Right atrium auricular region (tissue), 2 donors: ENCODE measurements at places on chromosomes 13 and 19.

GRCh38 chr19:53872762-53873161 is 5.1 kb downstream of the MYADM start:
- DNase-seq: no peak
- peaks cover 40% of the 10 kb centered on the region for H3K4me1 ChIP-seq
- H3K27me3 ChIP-seq: no peaks in the 10 kb centered on the region
- no peak overlapping the region for H3K4me3 ChIP-seq
- peaks cover 44% of the 10 kb centered on the region for H3K36me3 ChIP-seq

DNA sequence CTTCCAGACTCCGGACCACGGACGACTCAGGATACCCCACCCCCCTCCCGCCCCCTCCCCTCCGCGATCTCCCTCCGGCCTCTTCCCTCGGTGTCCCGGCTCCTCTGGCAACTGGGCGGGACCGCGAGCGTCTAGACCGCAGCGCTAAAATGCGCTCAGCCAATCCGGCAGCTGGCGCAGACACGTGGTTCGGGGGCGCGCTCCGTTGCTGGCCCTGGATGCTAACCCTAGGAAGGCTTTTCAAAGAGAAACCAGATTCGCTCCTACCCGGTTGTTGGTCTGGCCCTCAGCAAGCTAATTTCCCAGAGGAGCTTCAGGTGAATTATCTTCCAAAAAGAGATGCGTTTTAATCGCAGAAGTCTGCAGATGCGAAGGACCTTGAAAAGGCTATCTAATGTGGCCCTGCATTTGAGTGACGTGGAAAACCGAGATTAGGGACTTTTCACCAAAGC is at the start of gene DZIP1:
Gene DZIP1 (minus strand): TSS at position 106 of the 452 bp plus-strand sequence. CDS start 2,677 bp downstream, outside the sequence.
- H3K27ac ChIP-seq: peak within 1 kb of the TSS; percentile 74
- peak within 1 kb of the TSS; percentile 49 for H3K4me3 ChIP-seq
- no peaks in the 10 kb centered on the region for H3K27me3 ChIP-seq
- no peaks in the 10 kb centered on the region for H3K36me3 ChIP-seq

- H3K27me3 ChIP-seq: peaks cover 23% of the 10 kb centered on the region
- no peak for DNase-seq
- H3K27ac ChIP-seq: no peak overlapping the region
Measured at GRCh38 chr19:10295847-10296591, 6.3 kb downstream of the ICAM5 start.

- no peak for DNase-seq
- H3K27me3 ChIP-seq: no peaks in the 10 kb centered on the region
- H3K4me3 ChIP-seq: no peak overlapping the region
- no peaks in the 10 kb centered on the region for H3K36me3 ChIP-seq
- H3K27ac ChIP-seq: no peak overlapping the region
- no peaks in the 10 kb centered on the region for H3K4me1 ChIP-seq
Measured at GRCh38 chr13:76798037-76798436, 88.2 kb downstream of the KCTD12 start.

DNA sequence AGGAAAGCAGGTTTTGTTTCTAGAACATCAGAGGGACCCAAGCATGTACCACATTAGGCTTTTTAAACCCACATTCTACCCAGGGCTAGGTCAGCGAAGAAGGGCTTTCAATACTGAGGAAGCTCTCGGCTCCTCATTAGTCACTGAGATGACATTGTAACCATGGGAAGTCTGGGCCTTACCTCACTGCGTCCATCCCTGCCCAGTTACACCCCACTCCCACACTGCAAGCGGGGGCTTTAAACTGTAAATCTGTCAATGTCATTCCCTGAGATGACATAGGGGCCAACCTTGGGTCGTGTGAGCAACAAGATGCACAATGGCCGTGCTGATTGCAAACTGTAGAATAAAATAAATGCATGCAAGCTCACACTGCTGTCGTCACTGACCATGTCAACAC is 21.7 kb upstream of the TFDP1 start:
- H3K4me1 ChIP-seq: no peaks in the 10 kb centered on the region
- DNase-seq: no peak
- no peak overlapping the region for H3K4me3 ChIP-seq
- no peaks in the 10 kb centered on the region for H3K27me3 ChIP-seq
- H3K36me3 ChIP-seq: no peaks in the 10 kb centered on the region
- H3K27ac ChIP-seq: no peak overlapping the region

- peaks cover 54% of the 10 kb centered on the region for H3K27me3 ChIP-seq
- H3K4me3 ChIP-seq: peak overlapping the region; percentile 33
- DNase-seq: no peak
- H3K27ac ChIP-seq: no peak overlapping the region
Measured at GRCh38 chr13:99967869-99968520, 3.6 kb downstream of the ZIC5 start.

- H3K4me1 ChIP-seq: peaks cover 20% of the 10 kb centered on the region
- H3K4me3 ChIP-seq: no peak overlapping the region
- no peaks in the 10 kb centered on the region for H3K27me3 ChIP-seq
- DNase-seq: peak; percentile 65
- peak overlapping the region; percentile 28 for H3K27ac ChIP-seq
- H3K36me3 ChIP-seq: peaks cover 58% of the 10 kb centered on the region
Measured at GRCh38 chr19:16400911-16401591, 70.7 kb downstream of the EPS15L1 start.

DNA sequence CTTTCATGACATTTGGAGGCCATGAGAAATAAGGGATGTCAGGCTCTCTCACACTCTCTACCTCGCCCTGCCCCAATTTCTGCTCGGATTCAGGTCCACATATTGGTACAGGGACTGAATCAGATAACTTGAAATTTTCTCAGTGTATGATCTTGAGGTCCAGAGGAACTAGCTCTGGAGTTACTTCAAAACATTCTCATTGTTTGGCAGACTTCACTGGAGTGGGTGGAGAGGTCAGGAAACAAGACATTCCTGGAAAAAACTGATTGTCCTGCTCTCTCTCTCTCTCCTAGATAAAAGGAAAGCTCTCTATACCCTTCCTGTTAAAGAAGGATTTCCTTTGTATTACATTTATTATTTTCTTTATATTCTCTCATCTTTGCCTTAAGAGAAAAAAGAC is 428.1 kb upstream of the DACH1 start:
- H3K4me1 ChIP-seq: no peaks in the 10 kb centered on the region
- DNase-seq: no peak
- H3K27me3 ChIP-seq: no peaks in the 10 kb centered on the region

DNA sequence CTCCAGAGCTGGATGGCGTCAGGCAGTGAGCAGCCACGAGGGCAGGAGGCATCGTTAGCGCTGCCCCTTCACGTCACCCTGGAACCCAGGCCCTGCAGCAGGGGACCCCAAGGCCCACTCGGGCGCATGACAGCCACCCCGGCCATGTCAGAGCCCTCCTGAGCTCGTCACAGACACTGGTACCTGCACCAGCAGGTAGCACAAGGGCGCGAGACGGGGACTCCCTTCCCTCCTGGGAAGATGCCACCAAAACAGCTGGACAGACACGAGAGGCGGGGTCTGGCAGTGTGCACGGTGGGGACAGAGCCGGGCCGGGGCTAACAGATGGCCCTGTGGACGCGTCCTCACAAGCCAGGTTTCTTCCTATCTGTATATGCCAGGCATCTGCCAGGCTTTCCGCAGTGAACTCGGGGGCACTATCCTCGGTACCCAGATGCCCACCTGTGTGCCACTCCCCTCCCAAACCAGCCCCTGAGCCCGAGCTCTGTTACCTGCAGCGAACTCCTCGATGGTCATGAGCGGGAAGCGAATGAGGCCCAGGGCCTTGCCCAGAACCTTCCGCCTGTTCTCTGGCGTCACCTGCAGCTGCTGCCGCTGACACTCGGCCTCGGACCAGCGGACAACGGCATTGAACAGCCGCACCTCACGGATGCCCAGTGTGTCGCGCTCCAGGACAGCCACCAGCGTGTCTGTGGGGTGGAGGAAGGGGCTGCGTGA is 25.8 kb downstream of the BTBD2 start:
- no peak overlapping the region for H3K4me3 ChIP-seq
- no peak overlapping the region for H3K27ac ChIP-seq
- H3K36me3 ChIP-seq: peaks cover 61% of the 10 kb centered on the region
- H3K27me3 ChIP-seq: no peaks in the 10 kb centered on the region

GRCh38 chr13:95557013-95557412 is 4.5 kb downstream of the CLDN10 start:
- no peaks in the 10 kb centered on the region for H3K36me3 ChIP-seq
- no peak overlapping the region for H3K4me3 ChIP-seq
- no peak overlapping the region for H3K27ac ChIP-seq
- no peak for DNase-seq
- no peaks in the 10 kb centered on the region for H3K4me1 ChIP-seq

- H3K27ac ChIP-seq: no peak overlapping the region
- no peak overlapping the region for H3K4me3 ChIP-seq
- H3K4me1 ChIP-seq: no peaks in the 10 kb centered on the region
- DNase-seq: no peak
Measured at GRCh38 chr13:53622456-53622855, 593.8 kb downstream of the OLFM4 start.

DNA sequence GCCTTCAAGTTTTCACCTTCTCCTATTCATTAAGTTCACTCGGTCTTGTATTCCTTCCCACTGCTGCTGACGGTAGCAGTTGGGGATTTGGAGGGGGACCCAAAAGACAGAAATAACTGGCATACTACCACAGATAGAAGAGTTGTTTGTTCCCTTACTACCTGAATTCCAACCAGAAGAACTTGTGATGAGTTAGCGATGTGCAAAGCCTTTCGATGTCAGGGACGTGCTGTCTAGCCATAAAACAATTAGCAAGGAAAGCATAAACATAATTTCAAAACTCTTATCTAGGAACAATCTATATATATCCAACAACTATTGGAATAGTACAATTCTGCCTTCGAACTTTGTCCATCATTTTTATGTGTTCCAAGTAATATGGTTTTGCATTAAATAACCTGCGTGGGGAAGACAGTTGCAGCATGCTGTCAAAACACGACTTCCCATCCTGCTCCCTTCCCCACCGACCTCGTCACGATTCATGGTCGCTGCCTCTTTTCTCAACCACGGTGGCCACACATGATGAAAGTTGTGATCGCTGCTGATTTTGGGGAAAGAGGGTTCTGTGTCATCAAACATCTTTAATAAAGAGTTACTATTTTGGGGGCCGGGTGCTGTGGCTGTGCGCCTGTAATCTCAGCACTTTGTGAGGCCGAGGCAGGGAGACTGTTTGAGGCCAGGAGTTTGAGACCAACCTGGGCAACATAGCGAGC is 3.8 kb upstream of the SLC7A9 start:
- H3K36me3 ChIP-seq: no peaks in the 10 kb centered on the region
- no peak for DNase-seq
- no peak overlapping the region for H3K27ac ChIP-seq
- no peaks in the 10 kb centered on the region for H3K27me3 ChIP-seq

GRCh38 chr13:100128373-100128772 is 39.5 kb downstream of the PCCA start:
- DNase-seq: no peak
- H3K4me3 ChIP-seq: no peak overlapping the region
- H3K36me3 ChIP-seq: no peaks in the 10 kb centered on the region
- H3K27me3 ChIP-seq: no peaks in the 10 kb centered on the region
- H3K27ac ChIP-seq: no peak overlapping the region

DNA sequence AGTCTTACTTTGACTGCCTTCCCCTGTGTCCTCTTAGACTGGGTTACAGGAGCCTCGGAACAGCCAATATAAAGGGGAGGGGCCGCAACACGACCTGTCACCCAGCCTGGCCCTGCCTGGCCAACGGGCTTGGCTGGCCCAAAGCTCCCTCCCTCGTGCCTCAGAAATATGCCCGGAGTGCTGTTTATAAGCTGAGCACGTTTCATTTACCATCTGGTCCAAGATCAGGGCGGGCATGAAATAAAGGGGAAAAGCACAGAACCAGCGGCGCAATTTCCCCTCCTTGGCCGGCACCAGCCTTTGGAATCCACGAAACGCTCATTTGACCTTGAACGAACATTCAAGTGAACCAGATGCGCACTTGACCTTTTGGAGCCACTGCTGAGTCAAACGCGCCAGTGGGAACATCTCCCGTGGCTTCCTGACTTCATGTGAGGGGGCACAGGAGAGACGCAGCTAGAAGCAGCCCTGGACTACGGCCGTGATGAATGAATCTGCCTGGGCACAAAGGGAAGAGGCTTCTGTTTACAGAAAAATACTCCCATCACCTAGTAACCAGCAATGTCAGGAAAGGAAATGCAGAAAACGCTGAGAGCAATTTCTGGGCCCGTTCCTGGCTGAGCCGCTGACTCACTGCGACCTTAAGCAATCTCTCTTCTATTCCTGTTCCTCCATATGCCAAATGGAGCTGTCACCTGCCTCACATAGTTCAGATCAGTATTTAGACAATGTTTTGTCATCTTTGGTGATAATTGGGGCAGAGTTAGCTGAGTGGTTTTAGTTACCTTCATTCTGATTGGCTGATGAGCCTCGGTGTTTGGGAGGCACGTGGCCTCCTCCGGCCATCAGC is 53.3 kb downstream of the RFX2 start:
- no peaks in the 10 kb centered on the region for H3K27me3 ChIP-seq
- peak overlapping the region; percentile 91 for H3K27ac ChIP-seq
- H3K36me3 ChIP-seq: no peaks in the 10 kb centered on the region
- no peaks in the 10 kb centered on the region for H3K4me1 ChIP-seq
- DNase-seq: peak; percentile 95

DNA sequence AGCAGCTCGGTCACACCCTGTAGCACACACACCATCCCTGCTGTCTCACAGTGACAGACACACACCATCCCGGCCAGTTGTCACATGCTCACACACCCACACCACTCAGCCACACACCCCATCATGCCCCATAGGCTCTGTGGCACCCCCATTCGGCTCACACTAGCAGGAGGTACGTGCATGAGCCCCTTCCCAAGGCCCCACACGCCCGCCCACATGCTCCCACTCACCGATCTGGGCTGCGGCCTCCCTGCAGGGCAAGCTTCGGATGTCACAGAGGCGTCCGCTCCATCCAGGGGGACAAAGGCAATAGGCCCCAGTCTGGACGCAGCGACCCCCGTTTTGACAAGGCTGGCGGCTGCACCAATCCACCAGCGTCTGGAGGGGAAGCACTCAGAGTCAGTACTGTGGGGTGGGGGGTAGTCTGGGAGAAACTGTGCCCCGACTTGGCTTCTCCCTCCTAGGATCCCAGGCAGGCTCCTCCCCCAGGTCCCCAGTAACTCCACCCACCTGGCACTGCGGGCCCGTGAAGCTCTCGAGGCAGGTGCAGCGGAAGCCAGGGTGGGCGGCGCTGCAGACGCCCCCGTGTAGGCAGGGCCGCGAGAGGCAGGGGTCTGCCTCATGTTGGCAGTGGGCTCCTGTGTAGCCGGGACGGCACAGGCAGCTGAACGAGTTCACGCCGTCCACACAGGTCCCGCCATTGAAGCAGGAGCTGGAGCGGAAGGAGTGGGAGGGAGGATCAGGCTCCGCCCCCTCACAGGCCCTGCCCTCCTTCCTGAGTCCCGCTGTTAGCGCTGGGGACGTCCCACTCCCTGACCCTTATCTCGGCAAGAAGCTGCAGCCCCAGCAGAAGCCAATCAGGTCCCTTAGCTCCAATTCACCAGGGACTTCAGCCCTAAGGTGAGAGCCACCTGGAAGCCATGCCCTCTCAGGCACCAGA is 20.1 kb downstream of the NOTCH3 start:
- H3K4me1 ChIP-seq: peaks cover 9% of the 10 kb centered on the region
- no peak for DNase-seq
- peak overlapping the region; percentile 24 for H3K4me3 ChIP-seq
- no peaks in the 10 kb centered on the region for H3K27me3 ChIP-seq

DNA sequence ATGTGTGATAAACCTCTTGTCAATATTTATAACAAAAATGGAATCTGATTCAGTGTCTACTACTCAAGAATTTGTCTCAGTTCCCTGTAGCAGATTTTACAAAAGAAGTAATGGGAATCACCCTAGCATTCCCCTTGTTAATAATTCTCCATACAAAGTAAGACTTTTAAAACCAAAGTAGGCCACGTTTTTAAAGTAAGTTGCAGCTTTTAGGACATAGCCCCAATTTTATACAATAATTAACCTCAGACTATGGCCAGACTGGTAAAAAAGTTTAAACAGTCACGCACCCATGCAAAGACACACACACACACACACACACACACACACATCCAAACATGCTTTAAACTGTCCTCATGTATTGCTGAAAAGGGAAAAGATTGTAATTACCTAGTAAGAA is 589.9 kb downstream of the PCDH9 start:
- H3K36me3 ChIP-seq: no peaks in the 10 kb centered on the region
- H3K4me1 ChIP-seq: no peaks in the 10 kb centered on the region
- DNase-seq: no peak
- no peak overlapping the region for H3K27ac ChIP-seq
